ENCODE measurements at places on chromosomes 16 and 17.

DNA sequence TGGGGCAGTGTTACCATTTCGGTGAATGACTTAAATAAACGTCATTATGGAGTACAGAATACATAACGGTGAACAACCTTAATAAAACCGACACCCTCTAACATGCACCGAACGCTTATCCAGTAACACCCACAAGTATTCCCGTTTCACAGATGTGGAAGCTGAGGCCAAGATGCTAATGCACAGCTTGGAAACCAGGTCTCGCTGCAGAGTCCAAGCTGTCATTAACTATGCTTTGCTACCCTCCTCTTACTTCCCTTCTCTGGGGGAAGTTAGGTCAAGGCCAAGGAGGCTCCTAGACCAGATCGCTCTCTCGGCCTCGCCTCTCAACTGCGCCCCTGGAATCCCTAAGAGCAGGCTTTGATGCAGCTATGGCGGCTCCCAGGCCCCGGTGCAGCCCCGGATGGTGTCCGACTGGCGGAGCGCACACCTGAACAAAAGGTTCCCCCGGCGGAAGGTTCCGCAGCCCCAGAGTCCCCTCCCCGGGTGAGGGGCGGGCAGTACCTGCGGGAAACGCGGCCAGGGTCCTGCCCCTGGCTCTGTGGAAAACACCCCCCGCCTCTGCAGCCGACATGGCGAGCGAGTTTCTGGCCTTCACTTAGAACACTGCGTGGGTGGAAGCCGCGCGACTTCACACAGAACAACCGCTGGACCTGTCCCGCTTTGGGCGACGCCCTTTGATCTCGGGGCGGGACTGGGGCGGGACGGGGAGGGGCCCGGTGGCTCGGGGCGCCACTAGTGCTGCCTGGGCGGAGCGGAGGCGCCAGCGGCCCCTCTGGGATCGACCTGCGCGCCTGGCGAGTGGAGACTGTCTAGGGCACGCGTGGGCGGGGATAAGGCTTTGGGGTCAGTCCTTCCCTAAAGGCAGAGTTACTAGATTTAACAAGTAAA, at the start of gene CPPED1:
TSS of gene CPPED1 (minus strand) at position 685 of the 891 bp plus-strand sequence. CDS start at position 574, 111 bp downstream.
- DNase-seq = peak; percentile 89

DNA sequence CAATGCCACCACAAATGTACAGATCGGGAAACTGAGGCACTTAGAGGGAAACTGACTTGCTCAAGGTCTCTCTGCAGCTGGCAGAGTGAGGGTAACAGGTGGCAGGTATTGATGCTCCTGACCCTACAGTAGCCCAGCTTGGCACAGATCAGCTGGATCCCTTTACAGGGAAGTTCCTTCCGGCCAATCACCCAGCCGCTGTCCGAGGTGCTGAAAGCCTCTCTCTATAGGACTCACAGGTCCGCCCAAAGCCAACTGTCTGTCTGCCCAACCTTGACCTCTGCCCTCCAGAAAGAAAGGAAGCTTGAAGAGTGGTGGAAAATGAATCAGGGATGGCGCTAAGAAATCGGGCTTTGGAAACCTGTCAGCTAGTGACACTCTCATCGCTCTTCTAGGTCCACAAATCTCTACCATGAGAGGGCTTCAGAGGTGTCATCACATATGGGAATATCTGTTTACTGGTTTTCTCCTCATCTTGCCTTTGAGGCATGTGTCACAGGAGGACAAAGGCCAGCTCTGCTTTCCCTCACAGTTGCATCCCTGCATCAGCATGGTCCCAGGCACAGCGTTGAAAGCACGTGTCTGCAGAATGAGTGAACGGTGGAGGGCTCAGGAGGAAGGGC, 246.2 kb downstream of the KATNIP start:
- DNase-seq = peak; percentile 7

DNA sequence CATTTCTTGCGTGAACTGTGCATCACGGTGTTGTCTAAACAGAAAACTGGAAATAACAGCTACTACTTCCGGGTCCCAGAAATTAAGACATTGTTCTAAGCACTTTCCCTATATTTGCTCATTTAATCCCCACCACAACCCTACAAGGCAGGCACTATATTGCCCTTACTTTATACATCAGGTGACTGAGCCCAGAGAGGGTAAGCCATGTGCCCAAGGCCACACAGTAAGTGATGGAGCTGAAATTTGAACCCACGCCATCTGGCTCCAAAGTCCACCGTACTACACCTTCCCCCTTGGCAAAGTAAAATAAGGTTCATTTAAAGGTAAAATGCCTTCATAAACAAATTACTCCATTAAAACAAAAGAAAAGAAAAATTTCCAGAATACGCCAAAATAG, 33.2 kb downstream of the COTL1 start:
- no peak for DNase-seq

DNA sequence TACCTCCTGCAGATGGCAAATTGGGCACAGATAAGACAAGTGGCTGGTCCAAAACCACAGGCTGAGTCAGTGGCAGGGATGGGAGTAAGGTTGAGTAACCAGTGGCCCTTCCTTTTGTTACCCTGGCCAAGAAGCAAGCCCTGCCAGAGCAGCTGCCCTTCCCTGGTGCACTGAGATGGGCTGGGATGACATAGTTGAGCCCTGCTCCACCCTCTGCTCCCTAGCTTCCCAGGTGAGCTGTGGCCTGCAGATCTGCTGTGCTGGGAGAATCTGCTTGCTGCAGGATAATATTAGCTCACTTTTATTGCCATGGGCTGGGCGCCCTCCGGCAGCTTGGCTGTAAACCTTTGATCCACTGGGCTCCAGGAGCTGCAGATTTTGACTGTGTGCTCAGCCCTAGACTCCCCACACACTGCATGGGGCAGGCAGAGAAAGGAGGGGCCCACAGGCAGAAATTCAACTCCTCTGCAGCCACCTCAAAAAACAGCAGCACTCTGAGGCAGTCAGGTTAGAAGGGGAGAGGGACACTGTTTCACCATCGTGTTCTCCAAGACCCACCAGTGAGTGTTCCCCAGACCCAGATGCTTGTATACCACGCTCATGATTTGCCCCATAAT, 101.8 kb downstream of the CBLN1 start:
- DNase-seq = no peak

GRCh38 chr16:23279721-23280153, 22.4 kb upstream of the SCNN1B start:
- no peak for DNase-seq

- DNase-seq = no peak
These were observed 102.6 kb downstream of the SDR42E1 start for GRCh38 chr16:81908466-81909262.

DNA sequence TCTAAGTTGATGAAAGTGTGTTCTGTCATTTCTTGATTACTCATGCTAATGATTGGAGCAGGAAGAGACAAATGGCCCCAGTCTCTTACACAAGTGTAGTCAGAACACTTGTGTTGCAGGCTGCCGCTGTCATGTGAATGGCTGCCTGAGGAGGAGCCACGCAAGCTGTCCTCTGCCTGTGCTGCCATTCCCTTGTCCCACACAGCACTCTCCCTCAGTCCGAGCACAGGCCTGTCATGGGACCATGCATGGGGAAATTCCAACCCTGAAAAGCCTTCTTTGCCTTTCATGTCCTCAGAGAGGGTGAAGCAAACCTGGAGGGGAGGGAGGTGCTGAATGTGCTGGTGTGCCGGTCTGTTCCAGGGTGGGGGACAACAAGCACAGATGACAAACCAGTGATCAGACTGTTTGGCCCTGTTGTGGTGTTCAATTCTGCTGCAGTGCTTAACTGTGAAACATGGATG, 109.4 kb downstream of the MRTFB start:
- no peak for DNase-seq

DNA sequence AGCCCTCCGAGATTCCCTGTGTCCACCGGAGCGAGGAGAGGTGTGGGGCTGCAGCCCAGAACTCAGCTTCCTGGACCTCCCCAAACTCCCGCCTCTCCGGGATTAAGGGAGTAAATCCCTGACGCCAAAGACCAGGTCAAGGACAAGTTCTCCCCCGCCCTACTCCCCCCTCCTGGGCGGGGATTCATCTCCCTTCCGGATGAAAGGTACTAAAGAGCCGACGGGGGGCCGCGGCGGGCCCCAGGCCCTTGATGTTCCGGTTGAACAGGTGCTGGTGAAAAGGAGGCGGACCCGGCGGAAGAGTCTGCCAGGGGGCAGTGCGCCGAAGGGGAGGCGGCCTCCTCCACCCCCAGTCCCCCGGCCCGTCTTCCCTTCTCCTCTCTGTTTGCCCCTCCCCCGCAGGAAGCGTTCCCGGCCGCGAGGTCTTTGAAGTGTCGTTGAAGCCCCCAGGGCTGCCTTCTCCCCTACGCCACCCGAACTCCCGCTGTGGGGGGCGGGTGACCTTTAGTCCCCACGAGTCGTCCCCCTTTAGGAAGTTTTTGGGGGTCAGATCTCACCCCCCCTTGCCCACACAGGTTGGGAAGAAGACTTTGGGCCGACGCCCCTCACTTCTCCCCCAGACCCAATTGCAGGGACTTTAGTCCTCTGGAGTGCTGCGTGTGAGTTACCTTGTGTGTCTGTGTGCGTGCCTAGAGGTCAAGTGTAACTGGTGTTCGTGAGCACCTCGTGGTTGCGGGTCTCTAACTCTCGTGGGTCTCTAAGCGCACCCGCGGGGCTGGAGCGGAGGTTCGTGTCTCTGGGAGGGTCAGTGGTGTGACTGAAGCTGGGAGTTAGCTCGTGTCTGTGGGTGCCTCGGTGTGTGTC, 1.1 kb upstream of the MLLT6 start:
- DNase-seq = peak; percentile 93

DNA sequence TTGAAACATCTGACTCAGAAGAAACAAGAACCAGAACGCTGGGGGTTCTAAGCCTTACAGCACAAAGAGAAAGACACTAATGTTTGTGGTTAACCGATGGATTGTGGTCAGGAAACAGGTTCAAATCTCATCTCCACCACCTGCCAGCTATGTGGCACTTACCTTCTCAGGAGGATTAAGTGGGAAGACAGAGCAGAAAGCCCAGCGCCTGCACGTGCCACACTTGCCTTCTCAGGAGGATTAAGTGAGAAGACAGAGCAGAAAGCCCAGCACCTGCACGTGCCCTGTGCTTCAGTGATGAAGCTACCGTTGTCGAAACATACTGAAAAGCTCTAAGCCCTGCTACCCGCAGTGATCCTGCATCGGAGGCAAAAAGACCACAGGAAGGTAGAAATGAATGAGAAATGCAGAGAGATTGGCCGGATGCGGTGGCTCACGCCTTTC, 90.6 kb downstream of the NXN start:
- DNase-seq = no peak

DNA sequence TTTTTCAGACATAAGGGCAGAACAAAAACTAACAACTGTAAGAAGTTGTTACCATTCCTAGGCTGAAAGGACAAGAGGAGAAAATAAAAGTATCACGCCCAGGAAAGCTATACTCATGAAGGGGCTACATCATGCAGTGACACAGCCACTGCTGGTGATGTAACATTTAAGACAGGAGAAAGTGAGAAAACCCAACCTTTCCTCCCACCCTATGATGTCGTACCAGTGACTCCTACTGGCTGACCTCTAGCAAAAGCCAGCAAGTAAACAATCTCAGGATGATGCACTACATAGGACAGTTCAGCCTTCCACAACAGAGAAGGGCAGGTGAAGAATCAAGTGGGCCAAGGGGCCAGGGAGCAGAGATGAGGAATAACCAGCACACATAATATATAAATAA, 14.0 kb upstream of the OR1E2 start:
- DNase-seq = no peak

DNA sequence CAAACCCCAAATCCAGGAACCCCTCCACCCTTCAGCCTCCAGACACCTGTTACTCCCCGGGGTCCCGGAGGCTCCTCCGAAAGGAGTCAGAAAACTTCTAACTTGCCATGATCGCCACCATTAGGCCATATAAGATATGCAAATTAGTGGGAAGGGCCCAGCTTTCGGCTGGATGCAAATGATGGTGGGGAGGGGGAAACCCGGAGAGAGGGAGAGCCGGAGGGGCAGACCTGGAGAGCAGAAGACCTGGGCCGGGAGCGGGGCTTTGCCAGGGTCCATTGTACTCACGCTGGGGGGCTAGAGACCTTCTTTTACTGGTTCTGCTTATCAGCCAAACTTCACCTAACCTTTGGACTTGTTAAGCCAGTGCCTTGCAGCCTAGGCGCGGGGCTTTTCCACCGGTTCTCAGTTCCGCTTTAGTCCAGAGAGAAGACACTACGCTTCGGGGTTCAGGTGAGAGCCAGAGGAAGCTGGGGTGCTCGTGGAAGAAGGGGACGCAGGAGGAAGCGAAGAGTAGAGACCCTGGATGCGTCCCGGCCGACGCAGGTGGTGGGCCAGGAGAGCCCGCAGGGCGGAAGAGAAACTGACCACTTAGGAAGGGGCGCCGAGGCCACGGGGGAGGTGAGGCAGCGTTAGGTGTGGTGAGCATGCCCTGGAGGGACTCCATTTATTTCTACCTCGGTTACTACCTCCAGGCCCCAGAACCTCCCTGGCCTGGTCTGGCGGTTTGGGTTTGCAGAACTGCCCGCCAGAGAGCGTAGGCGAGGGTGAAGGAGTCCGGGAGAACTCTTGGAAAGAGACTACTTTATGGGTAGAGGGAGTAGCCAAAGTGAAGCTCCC, at the start of gene HNF1B:
TSS of gene HNF1B (minus strand) at position 99 of the 840 bp plus-strand sequence. CDS start 175 bp downstream, outside the sequence.
- DNase-seq = no peak

DNA sequence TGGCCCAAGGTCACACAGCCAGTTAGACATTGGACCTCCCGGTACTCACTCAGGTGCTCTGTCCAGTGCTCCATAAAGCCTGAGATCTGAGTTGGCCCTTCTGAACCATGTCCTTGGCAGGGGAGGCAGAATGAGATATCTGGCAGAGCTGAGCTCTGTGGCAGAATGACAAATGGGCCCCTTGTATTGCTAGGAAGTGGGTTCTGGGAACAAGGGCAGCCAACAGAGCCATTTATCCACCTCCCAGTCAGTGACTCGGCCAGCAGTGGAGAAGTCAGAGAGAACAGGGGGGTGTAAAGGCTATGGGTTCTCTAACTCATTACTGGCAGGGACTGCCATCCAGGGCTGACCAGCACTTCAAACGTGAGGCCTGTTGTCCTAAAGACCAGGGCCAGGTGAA, 117.1 kb upstream of the NLRP1 start:
- no peak for DNase-seq

GRCh38 chr17:56026915-56027314, 126.4 kb upstream of the ANKFN1 start:
- DNase-seq = no peak

DNA sequence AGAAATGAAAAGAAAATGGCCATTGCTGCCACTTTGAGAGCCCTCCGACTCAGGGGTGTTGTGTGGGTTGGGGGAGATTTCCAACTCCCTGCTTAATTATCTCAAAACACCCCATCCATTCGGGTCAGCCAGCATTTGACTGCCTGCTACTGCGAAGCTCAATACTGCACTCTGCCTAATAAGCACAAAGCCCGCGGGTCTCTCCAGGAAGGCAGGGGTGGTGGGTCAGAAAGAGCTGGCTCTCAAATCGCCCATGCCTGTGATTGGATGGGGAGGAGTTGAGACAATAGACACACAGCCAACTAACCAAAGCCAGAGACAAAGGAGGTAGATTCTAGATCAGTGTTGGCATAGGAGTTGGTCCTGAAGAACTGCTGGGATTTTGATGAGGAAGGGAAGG, 2.3 kb upstream of the XAF1 start:
- DNase-seq = no peak

DNA sequence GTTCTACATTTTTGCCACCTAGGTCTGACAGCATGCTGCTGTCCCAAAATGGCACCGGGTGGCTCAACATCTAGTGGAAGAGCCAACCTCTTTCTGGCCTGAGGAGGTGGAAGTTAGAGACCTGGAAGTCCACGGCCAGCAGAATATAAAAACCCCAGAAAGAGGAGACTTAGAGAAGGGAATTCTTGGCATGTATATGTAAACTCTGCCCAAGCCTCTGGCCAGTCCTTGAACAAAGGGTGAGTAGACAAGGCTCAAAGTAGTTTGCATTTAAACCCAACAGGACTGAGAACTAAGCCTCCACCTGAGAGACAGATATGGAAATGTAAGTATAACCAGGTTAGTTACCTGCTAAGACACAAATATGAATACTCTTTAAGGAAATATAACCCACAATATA, 210.3 kb downstream of the GRIN2A start:
- no peak for DNase-seq

GRCh38 chr16:79318143-79318899, 282.2 kb downstream of the MAF start:
- DNase-seq = no peak
